Activated T-cell treated with anti-CD3 and anti-CD28 coated beads, Interleukin-2, amount 50 U/mL, for 72 hours (primary cell): ENCODE measurements at places on chromosomes 5 and 9.

- DNase-seq = no peak
These were observed 71.2 kb downstream of the AK8 start for GRCh38 chr9:132806723-132807421.

GRCh38 chr5:65021527-65022226 lies 252.9 kb downstream of the CWC27 start:
- no peak for DNase-seq

DNA sequence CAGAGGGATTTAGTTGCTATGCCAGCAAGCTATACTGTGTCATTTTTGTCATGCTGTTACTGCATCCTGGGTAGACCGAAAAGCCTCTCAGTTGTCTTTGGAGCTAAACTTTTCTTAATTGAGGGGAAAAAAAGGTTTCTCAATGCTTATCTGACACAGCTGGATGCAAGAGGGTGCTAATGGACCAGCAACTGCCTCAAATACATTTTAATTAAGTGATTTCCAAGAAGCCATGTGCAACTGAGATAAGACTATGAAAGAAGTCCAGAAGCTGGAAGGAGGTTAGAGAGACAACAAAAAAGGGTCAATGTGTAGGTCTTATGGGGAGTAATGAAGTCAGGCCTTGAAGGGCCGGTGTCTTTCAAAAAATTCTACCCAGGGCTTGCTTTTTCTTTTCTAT lies 465.7 kb upstream of the DMAC1 start:
- DNase-seq = no peak

DNA sequence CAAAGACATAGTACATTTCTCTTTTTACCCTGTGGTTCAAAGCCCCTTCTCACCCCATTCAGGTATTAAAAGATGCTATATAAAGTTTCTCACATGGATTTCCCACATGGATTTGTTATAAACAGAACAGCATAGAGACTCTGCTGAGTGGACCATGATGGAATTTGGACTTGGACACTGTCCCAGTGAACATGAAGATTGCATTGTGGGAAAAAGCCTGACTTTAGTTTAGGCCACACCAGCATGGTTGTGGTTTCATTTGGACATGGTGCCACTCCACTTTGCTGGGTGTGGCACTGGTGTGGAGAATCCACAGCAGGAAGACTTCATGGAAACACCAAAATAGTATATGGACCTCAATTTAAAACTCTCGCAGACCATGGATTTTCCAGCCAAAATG lies 124.6 kb downstream of the ARHGAP26 start:
- DNase-seq = no peak

- DNase-seq = peak; percentile 85
These were observed 572 bp upstream of the MAN2A1 start for GRCh38 chr5:109688970-109689739.

DNA sequence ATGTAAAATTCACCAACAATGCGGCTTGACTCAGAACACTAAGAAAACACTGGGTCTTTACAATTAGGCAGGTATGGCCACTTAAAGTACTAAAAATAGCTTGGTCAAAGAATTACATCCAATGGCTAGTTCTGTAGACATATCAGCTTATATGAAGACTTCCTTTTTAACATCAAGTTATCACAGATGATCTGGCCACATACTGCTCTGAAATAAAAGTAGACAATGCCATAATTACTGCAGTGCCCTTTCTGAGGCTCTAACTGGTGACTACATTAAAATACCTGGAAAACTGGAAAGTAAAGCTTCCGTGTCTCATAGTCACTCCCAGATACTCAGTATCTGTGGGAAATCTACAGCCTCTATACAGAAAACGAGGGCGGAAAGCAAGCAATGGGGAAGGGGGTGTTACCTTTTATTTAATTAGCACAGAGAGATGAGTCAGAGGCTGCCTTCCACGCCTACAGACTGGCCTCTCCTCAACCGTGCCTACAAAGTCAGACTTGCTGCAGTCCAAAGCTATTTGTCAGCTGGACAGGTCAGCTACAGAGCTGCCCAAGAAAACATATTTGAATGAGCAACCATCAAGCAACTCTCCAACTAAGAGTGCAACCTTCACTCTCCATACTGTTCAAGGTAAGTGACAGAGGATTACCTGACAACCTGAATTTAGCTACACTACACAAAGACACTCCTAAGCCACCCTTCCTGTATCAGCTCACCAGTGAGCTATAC lies 8.7 kb downstream of the SERINC5 start:
- DNase-seq = peak; percentile 49

GRCh38 chr9:137772281-137772873 lies 105.2 kb upstream of the CACNA1B start:
- no peak for DNase-seq

DNA sequence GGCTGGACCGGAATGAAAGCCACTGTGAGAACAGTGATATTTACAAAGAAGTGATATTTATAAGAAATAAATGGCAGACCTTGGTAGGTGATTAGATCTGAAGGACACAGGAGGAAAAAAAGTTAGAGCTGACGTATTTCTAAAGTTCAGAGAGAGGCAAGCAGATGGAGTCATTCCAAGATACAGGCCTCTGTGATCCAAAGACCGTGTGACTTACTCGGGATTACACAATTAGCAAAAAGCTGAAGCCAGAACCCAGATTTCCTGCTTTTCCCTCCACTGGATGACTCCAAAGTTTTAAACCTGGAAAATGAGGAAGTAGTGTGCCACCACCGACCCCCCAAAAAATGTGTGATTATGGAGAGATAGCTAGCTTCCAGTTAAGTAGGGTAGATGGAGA lies 3.1 kb upstream of the DOCK8 start:
- DNase-seq = no peak

DNA sequence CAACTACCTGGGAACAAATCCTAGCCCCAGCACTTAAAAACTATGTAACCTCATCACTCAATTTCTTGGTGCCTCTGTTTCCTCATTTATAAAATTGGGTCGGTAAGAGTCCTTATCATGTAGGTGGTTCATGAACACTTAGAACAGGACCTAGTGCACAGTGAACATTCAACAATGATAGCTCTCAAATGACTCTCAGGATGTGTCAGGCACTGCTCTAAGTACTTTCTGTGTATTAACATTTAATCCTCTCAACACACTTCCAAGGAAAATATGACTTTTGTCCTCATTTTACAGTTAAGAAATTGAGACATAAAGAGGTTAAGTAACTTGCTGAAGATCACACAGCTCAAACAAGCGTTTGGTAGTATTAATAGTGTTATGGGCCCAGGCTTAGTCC lies 202.1 kb upstream of the KLF4 start:
- DNase-seq = no peak

- no peak for DNase-seq
These were observed 148.5 kb downstream of the COL23A1 start for GRCh38 chr5:178441486-178442270.

DNA sequence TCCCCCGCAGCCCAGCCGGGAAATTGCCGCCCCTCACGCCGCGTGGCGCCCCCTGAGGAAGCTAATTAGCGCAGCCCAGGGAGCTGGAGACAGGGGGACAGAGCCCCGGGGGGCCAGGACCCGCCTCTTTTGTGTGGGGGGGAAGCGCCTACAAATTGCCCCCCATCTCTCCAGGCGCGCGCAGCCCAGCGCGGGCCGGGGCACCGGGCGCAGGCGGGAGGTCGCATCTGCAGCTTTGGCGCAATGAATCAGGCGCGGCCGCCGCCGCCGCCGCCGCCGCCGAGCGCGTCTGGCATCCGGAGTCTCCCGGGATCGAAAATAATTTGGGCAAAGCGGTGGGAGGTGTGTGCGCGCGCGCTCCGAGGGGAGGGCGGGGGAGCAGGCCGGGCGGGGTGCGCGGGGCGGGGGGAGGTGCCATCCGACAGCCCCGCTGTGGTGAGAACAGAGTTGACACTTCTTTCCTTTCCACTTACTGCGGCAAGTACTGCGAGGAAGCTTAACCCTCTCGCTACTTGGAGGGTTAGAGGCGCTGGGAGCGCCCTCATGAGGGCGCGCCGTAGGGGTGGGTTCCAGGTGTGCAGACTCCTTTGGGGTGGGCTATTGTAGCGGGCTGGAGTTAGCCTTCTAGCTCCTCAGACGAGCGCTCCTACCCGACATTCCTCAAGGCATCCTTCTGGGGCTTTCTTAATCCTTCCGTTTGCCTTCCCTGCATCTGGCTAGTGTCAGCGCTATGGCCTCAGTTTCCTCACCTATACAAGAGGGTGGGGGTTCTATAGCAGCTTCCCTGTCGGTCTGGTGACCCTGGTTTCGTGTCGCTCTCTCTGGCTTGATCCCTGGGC lies 63.1 kb downstream of the CXXC5 start:
- DNase-seq = peak; percentile 48

DNA sequence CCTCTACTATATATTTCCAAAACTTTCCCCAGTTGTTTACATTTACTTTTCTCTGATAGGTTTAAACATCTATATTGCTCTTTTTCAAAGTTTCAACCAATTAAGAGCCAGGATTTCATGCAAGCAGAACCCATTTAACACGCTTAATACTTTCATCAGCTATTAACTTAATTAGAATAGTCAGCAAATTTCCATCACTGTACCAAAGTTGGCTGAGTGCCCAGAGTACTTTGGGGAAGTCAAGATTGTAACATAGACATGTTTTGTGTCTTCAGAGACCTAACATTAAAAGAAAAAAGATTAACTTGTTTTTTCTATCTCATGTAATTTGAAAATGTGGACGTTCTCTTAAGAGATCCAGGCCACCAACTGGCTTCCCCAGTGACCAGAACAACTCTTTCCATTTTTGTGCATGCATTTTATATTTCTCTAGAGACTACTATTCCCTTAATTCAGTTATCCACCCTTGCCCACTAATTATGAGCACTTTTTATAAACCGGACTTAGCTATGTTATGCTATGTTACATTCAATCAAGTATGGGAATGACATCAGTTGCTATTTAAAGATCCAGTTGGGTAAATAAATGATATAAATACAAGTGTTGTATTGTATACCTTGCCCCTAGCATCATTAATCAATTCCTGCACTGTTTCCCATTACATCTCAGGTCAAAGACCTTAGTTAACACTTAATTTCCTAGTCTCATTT lies 478.1 kb upstream of the NMUR2 start:
- DNase-seq = no peak

GRCh38 chr9:135326633-135327152 lies 152.9 kb upstream of the PPP1R26 start:
- no peak for DNase-seq
